ENCODE measurements at places on chromosomes 6 and 20.

GRCh38 chr6:158501360-158502262, 58.3 kb upstream of the TMEM181 start:
- no peak for DNase-seq

GRCh38 chr6:122758927-122759334, 20.6 kb upstream of the FABP7 start:
- no peak for DNase-seq

DNA sequence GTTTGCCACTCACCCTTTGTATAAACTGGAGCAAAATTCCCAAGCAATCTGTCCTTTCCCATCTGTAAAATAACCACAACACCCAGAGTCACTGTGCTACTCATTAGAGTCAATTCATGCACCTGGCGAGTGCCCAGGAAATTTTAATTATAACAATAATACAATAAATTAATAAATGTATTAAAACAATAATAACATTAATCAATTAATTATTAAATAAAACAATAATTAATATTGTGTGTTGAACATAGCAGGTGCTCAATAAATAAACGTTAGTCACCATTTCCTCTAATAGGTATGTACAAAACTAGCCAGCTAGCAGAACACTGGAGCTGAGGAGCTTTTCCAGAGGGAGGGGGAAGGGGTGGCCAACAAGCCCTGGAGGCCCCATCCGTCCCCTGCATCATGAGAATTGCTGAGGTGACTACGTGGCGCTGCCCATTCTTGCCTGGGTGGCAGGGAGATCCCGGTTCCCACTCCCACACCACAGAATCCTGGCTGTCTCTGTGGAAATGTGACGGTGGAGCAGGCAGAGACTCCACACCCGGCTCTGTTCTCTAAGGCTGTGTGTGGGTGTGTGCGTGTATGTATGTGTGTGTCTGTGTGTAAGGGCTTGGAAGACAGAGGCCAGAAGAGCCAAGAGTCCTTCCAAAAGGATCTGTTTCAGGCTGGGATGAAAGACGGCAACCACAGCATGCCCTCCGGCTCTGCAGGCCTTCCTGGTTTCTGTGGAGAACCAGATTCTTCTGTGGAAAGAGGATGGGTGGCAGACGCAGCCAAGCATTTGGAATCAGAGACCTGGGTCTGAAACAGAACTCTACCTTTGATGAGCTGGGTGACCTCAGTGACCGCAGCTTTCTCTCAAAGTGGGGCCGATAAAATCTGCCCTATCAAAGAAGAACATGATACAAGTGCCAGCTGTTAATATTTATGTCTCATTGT, 18.8 kb upstream of the EZR start:
- no peak for DNase-seq

GRCh38 chr20:63546256-63546955, 1.1 kb downstream of the SRMS start:
- no peak for DNase-seq

DNA sequence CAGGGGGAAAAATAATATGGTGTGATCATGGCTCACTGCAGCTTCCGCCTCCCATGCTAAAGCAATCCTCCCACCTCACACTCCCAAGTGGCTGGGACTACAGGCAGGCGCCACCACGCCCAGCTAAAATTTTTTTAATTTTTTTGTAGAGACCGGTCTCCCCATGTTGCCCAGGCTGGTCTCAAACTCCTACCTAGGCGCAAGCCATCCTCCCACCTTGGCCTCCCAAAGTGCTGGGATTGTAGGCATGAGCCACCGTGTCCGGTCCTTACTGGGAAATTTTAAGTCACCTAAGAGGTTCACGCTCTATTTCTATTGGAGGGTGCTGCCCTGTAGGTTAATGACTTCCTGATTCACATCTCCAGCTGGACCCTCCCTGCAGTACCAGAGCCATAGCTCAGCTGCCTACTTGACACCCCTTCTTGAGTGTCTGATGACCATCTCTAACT, 626 bp upstream of the CDK5RAP1 start:
- DNase-seq: no peak

DNA sequence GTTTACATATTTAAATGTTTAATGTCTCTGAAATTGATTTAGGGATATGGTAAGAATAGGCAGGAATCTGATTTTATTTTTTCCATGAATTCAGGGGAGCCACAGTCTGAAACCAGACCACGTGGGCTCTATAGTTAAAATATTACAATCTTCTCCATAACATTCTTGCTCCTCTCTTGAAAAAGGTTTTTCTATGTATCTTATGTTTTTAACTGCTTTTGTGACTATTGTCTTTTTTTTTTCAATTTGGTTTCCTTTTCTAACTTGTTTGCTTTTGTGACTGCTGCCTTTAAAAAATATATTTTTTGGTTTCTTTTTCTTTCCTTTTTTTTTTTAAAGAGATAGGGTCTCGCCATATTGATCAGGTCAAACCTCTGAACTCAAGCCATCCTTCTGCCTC, 40.1 kb downstream of the TNFAIP3 start:
- no peak for DNase-seq

GRCh38 chr6:6315660-6316059, 4.8 kb downstream of the F13A1 start:
- DNase-seq: peak; percentile 56

GRCh38 chr6:13524801-13525508, 37.6 kb upstream of the GFOD1 start:
- no peak for DNase-seq

DNA sequence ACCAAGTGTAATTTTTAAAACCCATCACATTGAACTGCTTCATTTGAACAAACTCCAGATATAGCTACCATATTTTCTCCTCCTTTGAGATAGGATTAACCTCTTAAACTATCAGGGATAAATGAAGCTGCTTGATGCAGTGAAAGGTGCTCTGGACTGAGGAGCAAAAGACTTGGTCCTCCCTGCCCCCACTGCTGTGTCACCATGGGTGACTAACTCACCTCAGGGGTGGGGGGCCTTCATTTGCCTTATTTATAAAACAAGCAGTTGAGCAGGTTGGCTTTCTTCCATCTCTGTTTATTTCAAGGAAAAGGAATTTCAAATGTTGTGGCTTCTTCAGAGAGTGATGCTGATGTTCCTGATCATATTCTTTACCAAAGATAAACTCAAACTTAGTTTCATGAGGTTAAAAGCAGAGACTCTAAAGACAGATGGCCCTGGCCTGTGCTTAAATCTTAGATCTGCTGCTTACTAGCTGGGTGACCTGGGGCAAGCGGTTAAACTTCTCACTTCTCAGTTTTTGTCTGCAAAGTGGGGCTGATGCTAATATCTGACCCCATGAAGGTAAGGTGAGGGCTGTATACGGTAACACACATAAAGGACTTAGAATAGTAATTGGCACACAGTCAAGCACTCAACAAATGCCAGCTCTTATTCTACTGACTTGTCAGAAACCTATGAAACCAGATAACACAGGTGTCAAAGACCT, 50.5 kb downstream of the FHL5 start:
- no peak for DNase-seq

- peak; percentile 19 for DNase-seq
These were observed 113.7 kb upstream of the GGTLC1 start for GRCh38 chr20:24102290-24102689.

DNA sequence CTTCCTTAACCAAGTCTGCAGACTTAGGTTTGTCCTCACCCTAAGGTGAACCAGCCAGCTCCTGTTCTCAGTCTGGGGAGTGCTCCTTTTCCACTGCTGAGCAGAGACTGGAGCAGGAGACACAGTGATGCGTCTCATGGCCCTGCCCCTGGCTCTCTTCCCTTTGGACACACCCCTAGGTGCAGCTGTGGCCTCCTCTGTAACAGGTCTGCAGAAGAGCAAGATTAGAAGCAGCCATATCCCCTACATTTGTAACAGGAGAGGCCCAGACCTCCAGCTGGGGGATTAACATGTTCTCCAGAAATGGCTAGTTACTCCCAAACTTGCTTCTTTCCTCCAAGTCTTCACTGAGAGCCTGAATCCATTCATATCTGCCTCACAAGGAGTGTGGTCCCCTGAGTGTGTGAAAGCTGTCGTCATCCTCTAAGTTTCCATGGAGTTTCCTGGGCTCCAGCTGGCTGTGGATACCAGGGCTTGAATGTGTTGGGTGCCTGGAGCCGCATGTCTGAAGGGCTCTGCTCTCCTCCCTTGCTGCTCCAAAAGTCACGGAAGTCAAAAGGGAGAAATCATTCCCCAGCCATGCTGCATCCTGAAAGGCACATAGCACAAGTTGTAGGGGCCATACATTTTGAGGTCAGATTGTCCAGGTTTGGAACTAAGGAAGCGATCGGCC, 57.7 kb downstream of the PPP1R14C start:
- no peak for DNase-seq

- no peak for DNase-seq
These were observed 256.1 kb upstream of the KCNQ5 start for GRCh38 chr6:72365773-72366172.

DNA sequence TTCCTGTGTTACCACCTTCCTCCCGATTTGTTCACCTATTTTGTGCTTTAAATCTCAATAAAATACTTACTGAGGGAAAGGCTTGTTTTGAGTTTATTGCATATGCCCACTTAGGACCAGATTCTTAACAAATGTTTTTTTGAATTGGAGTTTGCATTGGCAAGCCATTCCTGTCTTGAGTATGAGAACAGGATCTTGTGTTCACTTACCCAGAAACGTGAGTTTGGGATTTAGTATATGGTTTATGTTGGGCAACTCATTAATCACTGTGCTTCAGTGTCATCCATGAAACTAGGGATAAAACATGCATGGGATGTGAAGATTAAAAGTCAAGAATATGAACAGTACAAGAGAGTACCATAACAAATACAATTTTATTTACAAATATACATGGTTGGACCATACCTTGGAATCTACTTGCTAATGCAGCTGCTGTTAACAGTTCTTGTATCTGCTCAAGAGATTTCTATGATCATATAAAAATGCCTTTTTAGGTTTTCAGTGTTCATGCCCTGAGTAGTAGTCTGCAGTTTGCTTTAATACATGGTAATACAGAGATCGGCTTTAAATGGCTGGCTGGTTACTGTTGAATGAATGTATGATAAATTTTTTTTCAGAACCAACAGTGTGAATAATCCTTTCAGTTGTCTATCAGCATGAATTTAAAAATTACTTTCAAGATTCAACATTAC, 6.0 kb downstream of the SRSF6 start:
- no peak for DNase-seq

GRCh38 chr6:160581406-160581805, 82.7 kb downstream of the LPA start:
- no peak for DNase-seq

GRCh38 chr6:113630738-113631535, 226.2 kb upstream of the MARCKS start:
- DNase-seq: peak; percentile 53

DNA sequence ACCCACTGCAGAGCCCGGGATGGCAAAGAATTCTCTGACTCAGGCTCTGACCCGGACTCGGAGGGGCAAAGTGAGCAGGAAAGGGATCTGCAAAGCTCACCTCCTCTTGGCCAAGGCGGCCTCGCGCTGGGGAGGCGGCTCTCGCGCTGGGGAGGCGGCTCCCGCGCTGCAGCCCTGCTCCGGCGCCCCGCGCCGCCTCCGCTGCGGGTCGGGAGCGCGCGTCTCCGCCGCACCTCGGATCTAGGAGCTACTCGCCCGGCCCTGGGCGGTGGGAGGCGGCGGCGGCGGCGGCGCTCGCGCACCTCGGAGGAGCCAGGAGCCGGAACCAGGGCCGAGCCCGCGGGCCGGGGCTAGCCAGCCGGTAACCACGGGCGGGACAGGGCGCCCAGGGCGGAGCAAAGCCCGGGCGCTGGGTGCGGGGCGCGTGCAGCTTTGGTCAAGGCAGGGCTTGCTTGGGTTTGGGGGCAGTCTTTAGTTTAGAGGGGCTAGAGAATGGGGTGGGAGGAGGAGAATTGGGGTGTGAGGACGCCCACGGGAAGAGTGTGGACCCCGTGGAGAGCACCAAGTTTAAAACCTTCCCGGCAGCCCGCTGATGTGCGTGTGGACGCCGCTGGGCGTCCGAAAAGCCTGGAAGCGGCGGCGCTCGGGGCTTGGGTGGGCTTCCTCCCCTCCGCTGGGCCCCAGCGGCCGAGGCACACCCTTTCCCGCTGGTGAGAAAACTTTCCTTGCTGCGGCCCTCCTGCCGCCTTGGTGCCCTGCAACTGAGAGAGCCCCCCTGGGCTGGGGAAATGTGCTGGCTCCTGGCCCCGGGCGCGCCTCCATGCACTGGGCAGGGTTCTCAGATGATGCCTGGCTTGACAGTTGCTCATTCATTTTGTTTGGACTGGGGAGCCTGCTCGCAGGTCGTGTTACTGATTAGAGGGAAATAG, at the start of gene MRAP2:
Gene MRAP2, plus strand, starts transcription at position 250 of the 929 bp plus-strand sequence. CDS start 21,547 bp downstream, outside the sequence.
- DNase-seq: no peak

- DNase-seq: no peak
These were observed 524.5 kb downstream of the CD83 start for GRCh38 chr6:14642136-14642505.

GRCh38 chr20:4836935-4837334, 115.2 kb downstream of the PRND start:
- no peak for DNase-seq

GRCh38 chr6:24089736-24090135, 36.3 kb upstream of the NRSN1 start:
- DNase-seq: no peak

DNA sequence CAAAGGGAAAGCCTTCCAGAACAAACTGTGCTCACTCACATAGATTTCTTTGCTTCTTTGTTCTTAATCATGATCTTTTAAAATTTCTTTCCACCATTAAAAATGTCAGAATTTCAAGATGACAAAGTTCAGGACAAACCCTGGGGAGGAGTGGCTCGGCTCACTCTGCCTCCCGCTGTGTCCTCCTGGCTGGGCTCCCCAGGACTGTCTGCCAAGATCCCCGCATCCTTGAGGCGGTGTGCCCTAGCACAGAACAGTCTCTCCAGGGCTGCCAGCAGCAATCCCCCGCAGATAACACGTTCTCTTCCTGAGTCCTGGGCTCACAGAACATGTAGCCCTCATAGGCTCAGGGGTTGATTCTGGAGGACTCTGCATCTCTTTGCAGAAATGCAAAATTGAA, 98.4 kb upstream of the KCNG1 start:
- DNase-seq: no peak

DNA sequence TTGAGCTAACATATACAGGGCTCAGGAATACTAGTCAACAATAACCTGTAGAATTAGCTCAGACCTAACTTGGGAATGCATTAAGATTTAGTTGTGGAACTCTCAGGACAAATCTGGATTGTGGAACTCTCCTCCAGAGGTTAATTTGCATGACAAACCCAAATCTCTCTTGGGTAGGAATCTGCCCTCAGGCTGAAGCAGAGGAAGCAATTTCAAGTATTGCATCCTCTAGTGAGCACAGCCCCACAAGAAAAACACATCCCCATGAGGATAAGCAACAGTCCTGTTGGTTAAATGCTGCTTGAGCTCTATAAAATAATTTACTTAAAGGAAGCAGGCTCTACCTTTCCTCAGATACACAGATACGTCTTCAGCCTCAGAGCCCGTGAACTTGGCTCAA, 170.9 kb upstream of the STXBP5 start:
- DNase-seq: no peak

DNA sequence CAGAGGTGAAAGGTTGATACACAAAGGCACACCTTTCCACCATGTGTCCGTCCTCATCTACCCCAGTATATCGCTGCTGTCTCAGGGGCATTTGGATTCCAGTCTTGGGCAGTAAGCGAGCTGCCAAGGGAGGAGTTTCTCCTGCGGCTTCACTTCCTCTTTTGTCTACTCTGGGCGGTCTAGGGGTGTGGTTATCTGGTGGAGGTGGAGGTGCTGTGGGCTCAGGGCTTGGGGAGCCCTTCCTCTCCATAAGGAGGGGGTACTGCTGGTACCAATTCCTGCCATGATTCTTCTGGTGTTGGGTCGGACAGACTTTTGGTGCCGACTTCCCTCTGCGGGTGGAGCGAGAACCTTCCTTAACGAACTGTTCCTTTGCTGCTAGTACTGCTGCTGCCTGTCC, 31.9 kb upstream of the FABP7 start:
- DNase-seq: no peak
